ENCODE measurements at places on chromosomes 3 and 15. TPM values are rescaled to one million over a fixed set of nuclear protein-coding genes. Genes with fewer than 3 reads are reported as not detected.
A peak's percentile ranks its signal among the peaks of the same experiment; 100 is the strongest.

GRCh38 chr15:69297642-69298353, 914 bp upstream of the PAQR5 start:
- no peaks in the 10 kb centered on the region for H3K36me3 ChIP-seq
- H3K4me3 ChIP-seq, result peak overlapping the region; percentile 71
- no peak overlapping the region for H3K27ac ChIP-seq
- H3K27me3 ChIP-seq, result peaks cover 47% of the 10 kb centered on the region
- no peak for DNase-seq

DNA sequence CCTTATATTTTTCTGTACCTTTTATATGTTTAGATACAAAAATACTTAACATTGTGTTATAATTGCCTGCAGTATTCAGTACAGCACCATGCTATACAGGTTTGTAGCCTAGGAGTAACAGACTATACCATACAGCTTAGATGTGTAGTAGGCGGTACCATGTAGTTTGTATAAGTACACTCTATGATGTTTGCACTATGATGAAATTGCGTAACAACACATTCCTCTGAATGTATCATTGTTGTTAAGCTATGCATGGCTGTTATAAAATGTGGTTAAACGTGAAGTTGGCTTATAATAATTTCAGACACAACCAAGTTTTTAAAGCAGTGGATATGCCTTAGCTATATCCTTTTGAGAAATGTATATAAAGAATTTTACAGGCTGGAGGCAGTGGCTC, 328.3 kb downstream of the PLCL2 start:
- H3K27me3 ChIP-seq, result no peaks in the 10 kb centered on the region
- H3K27ac ChIP-seq, result no peak overlapping the region
- H3K4me3 ChIP-seq, result no peak overlapping the region
- H3K36me3 ChIP-seq, result peaks cover 3% of the 10 kb centered on the region
- no peak for DNase-seq

- H3K27me3 ChIP-seq, result no peaks in the 10 kb centered on the region
- no peak overlapping the region for H3K4me3 ChIP-seq
- H3K4me1 ChIP-seq, result peaks cover 3% of the 10 kb centered on the region
- no peaks in the 10 kb centered on the region for H3K36me3 ChIP-seq
Observed at GRCh38 chr3:67362686-67363085, 291.7 kb downstream of the SUCLG2 start.

DNA sequence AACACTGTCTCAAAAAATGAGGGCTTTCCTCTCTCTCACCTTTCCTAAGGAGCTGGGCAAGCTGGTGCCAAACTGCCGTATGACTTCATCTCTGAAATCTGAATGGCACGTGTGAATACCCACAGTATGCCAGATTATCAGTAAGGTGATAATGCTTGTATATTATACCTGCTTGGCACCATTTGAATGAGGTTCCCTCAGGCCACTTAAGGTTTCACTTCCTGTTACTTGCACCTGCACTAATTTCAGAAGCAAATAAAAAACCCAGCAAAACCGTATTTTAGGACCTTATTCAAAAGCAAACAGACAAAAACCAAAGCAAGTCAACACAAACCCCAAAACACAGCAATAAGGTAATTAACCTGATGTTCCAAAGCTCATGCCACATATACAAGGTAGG, 19.7 kb downstream of the FOXP1 start:
- H3K27ac ChIP-seq, result no peak overlapping the region
- H3K36me3 ChIP-seq, result peaks cover 26% of the 10 kb centered on the region
- DNase-seq, result no peak

DNA sequence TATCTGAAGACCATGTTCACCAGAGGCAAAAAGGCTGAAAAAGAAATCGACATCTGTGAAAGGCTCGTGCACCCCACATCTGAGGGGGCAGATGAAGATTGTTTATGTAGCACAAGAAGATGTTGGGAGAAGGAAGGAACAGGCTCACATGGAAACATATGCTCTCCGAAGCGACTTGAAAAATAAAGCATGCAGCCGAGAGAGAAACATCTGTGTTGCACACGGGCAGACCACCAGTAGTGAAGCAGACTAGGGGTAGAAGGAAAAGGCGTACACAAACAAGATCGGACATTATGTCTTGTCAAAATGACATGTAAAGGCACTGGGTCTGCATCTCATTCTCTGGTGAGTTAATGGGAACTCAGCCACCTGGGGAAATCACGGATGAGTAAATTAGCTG, 356.5 kb downstream of the ZIC4 start:
- DNase-seq, result no peak
- no peaks in the 10 kb centered on the region for H3K36me3 ChIP-seq
- H3K4me1 ChIP-seq, result peaks cover 2% of the 10 kb centered on the region
- no peak overlapping the region for H3K27ac ChIP-seq
- no peaks in the 10 kb centered on the region for H3K27me3 ChIP-seq

DNA sequence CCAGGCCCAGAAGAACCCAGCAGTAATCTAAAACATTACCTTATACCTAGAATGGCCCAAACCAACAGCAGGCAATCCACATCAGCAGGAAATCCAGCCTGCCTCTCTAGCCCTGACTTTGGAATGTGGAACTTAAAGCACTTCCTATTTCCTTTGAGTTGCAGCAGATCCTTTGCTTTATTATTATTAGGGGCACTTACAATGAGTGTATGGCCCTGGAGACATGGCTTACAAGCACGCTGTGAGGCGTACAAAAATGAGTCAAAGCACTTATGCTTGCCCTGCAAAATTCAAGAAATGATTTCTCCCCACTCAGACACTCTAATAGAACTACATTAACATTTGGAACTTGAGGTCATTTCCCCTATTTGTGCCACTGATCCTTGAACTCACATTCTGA, 9.5 kb upstream of the KNSTRN start:
- H3K4me3 ChIP-seq, result no peak overlapping the region
- H3K4me1 ChIP-seq, result no peaks in the 10 kb centered on the region
- DNase-seq, result no peak
- H3K27ac ChIP-seq, result no peak overlapping the region
- peaks cover 29% of the 10 kb centered on the region for H3K27me3 ChIP-seq

DNA sequence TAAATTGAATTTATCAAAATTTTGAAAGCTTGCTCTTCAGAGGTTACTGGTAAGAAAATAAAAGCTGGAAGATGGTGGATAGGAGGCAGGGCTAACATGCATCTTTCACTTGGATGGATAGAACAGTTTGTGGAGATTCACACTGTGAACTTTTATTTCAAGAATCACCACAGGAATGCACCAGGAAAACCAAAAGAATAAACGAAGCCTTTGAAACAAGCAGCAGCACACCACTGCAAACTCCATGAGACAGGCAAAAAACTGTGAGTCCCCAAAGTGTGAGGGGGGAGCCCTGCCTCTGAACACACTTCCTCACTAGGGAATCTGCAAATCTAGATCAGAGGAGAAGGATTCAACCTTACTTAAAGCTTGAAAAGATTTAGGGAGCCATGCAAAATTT, 122.2 kb downstream of the RTP4 start:
- H3K27ac ChIP-seq, result no peak overlapping the region
- H3K4me3 ChIP-seq, result no peak overlapping the region
- no peak for DNase-seq
- no peaks in the 10 kb centered on the region for H3K4me1 ChIP-seq
- H3K27me3 ChIP-seq, result no peaks in the 10 kb centered on the region

DNA sequence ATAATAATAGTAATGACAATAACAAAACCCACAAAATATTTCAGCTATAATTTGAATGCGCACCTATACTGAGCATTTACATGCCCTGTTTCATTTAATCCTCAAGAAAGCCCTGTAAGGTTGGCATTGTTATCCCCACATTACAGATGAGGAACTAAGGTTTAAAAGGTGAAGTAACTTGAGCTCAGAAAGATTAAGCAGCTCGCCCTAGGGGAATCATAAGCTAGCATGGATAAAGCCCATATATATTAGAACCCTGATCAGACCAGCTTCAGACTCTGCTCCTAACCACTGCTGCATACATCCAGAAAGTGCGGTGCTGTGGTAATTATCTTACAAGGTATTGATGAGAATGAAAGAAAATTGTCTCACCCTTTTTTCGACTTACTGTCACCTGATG, 141.1 kb upstream of the CGNL1 start:
- no peak for DNase-seq
- H3K27me3 ChIP-seq, result no peaks in the 10 kb centered on the region
- H3K4me1 ChIP-seq, result peaks cover 24% of the 10 kb centered on the region
- no peak overlapping the region for H3K27ac ChIP-seq
- H3K36me3 ChIP-seq, result peaks cover 23% of the 10 kb centered on the region
- no peak overlapping the region for H3K4me3 ChIP-seq

DNA sequence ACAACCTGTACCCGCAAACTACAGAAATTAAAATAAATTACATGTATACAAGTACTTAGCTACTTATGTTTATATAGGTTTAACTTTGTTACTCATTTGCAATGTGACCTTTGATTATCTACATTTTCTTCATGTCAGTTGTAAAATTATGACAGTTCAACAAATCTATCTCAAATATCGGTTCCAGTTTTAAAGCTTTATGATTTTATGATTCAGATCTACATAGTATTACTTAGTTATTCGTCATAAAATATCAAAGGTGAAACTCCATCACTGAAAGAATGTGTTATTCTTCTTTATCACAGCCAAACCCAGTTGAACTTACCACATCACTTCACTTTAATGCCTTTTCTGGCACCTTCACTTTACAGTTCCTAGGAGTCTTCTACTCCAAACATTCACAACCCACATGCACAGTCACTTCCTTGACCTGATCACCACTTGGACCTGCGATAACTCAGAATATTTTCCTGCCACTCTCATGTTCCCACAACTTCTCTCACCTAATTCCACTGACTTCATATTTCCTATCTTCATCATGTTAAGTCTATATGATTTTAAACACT, 47.2 kb downstream of the SLITRK3 start:
- H3K27me3 ChIP-seq, result no peaks in the 10 kb centered on the region
- H3K4me1 ChIP-seq, result no peaks in the 10 kb centered on the region
- DNase-seq, result no peak
- H3K27ac ChIP-seq, result no peak overlapping the region

- peak overlapping the region; percentile 64 for H3K27ac ChIP-seq
- peaks cover 10% of the 10 kb centered on the region for H3K4me1 ChIP-seq
- H3K36me3 ChIP-seq, result peaks cover 5% of the 10 kb centered on the region
- no peaks in the 10 kb centered on the region for H3K27me3 ChIP-seq
- DNase-seq, result no peak
- H3K4me3 ChIP-seq, result no peak overlapping the region
Observed at GRCh38 chr15:44727485-44728231, 8.7 kb upstream of the TRIM69 start.

- peaks cover 47% of the 10 kb centered on the region for H3K4me1 ChIP-seq
- DNase-seq, result no peak
- H3K27me3 ChIP-seq, result peaks cover 17% of the 10 kb centered on the region
- no peaks in the 10 kb centered on the region for H3K36me3 ChIP-seq
Observed at GRCh38 chr3:194084284-194084683, 51.7 kb upstream of the HES1 start.

- H3K27me3 ChIP-seq, result no peaks in the 10 kb centered on the region
- peaks cover 4% of the 10 kb centered on the region for H3K36me3 ChIP-seq
- H3K27ac ChIP-seq, result peak overlapping the region; percentile 97
- H3K4me1 ChIP-seq, result peaks cover 25% of the 10 kb centered on the region
- peak; percentile 12 for DNase-seq
Observed at GRCh38 chr15:35546511-35547381, 781 bp upstream of the DPH6 start.

- H3K27me3 ChIP-seq, result peaks cover 24% of the 10 kb centered on the region
- H3K4me1 ChIP-seq, result peaks cover 26% of the 10 kb centered on the region
- DNase-seq, result no peak
- peak overlapping the region; percentile 38 for H3K27ac ChIP-seq
Observed at GRCh38 chr3:194221336-194221735, 85.4 kb downstream of the HES1 start.

GRCh38 chr15:89333959-89334509, 590 bp downstream of the POLG start:
- H3K4me1 ChIP-seq, result peaks cover 16% of the 10 kb centered on the region
- no peak for DNase-seq
- peaks cover 13% of the 10 kb centered on the region for H3K36me3 ChIP-seq
- H3K27ac ChIP-seq, result no peak overlapping the region
- peak overlapping the region; percentile 70 for H3K4me3 ChIP-seq

- no peaks in the 10 kb centered on the region for H3K36me3 ChIP-seq
- peaks cover 10% of the 10 kb centered on the region for H3K27me3 ChIP-seq
- peaks cover 27% of the 10 kb centered on the region for H3K4me1 ChIP-seq
- DNase-seq, result no peak
Observed at GRCh38 chr15:33200444-33200843, 5.9 kb upstream of the FMN1 start.

DNA sequence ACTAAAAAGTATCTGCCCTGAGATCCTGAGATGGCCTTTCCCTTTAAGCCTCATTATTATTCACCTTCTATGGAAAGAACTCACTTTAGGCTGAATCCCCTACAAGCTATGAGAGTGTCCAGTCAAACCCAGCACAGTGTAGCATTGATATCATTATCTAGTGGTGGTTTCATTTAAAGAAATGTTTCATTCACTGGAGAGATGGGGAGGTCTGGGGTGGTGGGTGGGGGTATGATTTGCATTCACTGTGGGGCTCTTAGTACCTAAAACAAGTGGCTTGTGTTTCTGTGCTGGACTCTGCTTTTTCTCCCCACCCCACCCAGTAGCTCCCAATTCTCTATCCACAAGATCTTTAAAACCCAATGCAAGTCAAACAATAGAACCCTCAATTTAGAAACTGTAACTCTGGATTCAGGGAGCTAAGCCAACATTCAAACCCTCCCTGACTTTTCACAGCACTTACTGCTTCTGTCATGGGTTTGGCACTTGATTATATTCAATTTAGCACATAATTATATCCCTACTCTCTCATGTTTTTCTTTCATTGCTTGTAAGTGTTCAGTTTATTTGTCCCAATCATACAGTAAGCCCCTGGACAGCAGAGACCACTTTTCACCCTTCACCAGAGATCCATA, 310.5 kb upstream of the THBS1 start:
- DNase-seq, result no peak
- peaks cover 40% of the 10 kb centered on the region for H3K27me3 ChIP-seq
- H3K36me3 ChIP-seq, result no peaks in the 10 kb centered on the region
- H3K4me3 ChIP-seq, result no peak overlapping the region
- no peak overlapping the region for H3K27ac ChIP-seq
- H3K4me1 ChIP-seq, result peaks cover 38% of the 10 kb centered on the region

- H3K27ac ChIP-seq, result no peak overlapping the region
- H3K27me3 ChIP-seq, result peaks cover 8% of the 10 kb centered on the region
Observed at GRCh38 chr3:24793896-24794295, 299.2 kb upstream of the THRB start.

- no peaks in the 10 kb centered on the region for H3K27me3 ChIP-seq
- DNase-seq, result no peak
- H3K4me3 ChIP-seq, result no peak overlapping the region
- H3K36me3 ChIP-seq, result peaks cover 36% of the 10 kb centered on the region
- peaks cover 8% of the 10 kb centered on the region for H3K4me1 ChIP-seq
- no peak overlapping the region for H3K27ac ChIP-seq
Observed at GRCh38 chr3:47868306-47868705, 65.4 kb downstream of the DHX30 start.

- H3K4me3 ChIP-seq, result peak overlapping the region; percentile 93
- DNase-seq, result no peak
- peaks cover 2% of the 10 kb centered on the region for H3K36me3 ChIP-seq
- H3K27me3 ChIP-seq, result no peaks in the 10 kb centered on the region
- H3K4me1 ChIP-seq, result peaks cover 22% of the 10 kb centered on the region
- H3K27ac ChIP-seq, result peak overlapping the region; percentile 94
Observed at GRCh38 chr15:75577401-75578172, 1.5 kb downstream of the PTPN9 start.

GRCh38 chr15:92149029-92149428, 244.7 kb upstream of the ST8SIA2 start:
- H3K36me3 ChIP-seq, result no peaks in the 10 kb centered on the region
- DNase-seq, result no peak
- peaks cover 4% of the 10 kb centered on the region for H3K4me1 ChIP-seq
- H3K27me3 ChIP-seq, result peaks cover 8% of the 10 kb centered on the region
- no peak overlapping the region for H3K4me3 ChIP-seq
- H3K27ac ChIP-seq, result no peak overlapping the region

Gene SCAP
- 140 TPM for total RNA-seq

Gene MRPL46
- 24.9 TPM for total RNA-seq

Gene PIF1
- 18.9 TPM for total RNA-seq

Gene LSAMP
- total RNA-seq, result 20.7 TPM

Gene PPP1R14D
- 1.5 TPM for total RNA-seq

Gene TMIE
- total RNA-seq, result 0.53 TPM

Gene CDC25A
- 24.5 TPM for total RNA-seq

Gene BFSP2
- total RNA-seq, result not detected

Gene ARGFX
- not detected for total RNA-seq

All from progenitor cell of endocrine pancreas (in vitro differentiated cells).